Stimulated activated naive CD4-positive, alpha-beta T cell treated with Interleukin-2 at 50 U/mL for 16 hours (primary cell): ENCODE measurements at places on chromosomes 5 and 9.
A peak's percentile ranks its signal among the peaks of the same experiment; 100 is the strongest.

- peak; percentile 35 for DNase-seq
Measured at GRCh38 chr5:32583582-32584232, 1.6 kb upstream of the SUB1 start.

DNA sequence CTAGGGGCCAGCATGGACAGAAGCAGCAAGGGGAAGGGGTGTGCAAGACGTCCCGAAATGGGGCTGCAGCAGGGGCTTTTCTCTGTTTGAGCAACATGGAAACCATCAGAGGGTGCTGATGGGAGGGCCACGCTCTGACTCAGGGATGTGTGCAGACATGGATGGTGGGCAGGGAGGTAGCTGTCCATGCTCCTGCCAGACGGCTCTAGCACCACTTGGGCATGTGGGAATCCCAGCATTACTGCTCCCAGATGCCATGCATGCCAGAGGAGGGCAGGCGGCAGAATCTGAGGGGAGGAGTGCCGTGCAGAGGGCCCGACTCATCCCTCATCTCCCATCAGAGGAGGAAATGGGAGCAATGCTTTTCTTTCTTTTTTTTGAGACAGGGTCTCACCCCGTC lies 45.6 kb upstream of the SLC25A51 start:
- DNase-seq: no peak

- no peak for DNase-seq
Measured at GRCh38 chr9:71821405-71821804, 53.1 kb upstream of the CEMIP2 start.

- no peak for DNase-seq
Measured at GRCh38 chr5:170640731-170641588, 137.1 kb downstream of the KCNIP1 start.

DNA sequence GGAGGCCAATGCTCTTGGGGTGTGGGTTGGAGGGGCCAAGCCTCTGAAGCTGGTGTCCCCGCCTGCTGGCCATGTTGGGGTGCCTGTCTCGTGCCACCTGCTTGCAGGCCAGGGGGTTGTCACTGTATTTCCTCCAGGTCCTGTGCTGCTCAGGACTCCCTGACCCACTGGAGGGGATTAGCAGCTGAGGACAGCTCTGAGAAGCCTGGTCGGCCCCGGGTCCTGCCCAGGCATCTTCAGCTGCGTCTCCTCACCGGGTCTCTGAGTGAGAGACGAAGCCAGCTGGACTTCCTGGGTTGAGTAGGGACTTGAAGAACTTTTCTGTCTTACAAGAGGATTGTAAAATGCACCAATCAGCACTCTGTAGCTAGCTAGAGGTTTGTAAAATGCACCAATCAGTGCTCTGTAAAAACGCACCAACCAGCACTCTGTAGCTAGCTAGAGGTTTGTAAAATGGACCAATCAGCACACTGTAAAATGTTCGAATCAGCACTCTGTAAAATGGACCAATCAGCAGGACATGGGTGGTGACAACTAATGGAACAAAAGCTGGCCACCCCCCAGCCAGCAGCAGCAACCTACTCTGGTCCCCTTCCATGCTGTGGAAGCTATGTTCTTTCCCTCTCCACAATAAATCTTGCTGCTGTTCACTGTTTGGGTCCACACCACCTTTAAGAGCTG lies 20.6 kb upstream of the SLC9A3 start:
- no peak for DNase-seq

DNA sequence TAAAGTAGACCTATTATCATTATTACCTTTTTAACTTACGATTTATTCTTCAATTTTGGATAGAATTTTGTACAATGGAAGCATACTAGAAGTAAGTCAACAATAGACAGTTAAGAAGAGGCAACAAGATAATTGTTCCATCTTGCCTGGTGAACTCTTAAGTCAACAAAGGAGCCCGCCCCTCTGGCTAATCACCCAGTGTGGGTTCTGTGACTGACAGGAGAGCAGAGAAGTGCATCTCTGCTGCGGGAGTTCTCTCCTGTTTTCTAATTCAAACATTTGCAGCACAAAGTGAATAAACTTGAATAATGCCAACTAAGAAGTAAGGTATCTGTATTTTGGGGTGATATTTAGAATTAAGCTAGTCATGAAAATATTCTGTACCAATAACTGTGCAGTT lies 6.7 kb upstream of the ISL1 start:
- DNase-seq: no peak

DNA sequence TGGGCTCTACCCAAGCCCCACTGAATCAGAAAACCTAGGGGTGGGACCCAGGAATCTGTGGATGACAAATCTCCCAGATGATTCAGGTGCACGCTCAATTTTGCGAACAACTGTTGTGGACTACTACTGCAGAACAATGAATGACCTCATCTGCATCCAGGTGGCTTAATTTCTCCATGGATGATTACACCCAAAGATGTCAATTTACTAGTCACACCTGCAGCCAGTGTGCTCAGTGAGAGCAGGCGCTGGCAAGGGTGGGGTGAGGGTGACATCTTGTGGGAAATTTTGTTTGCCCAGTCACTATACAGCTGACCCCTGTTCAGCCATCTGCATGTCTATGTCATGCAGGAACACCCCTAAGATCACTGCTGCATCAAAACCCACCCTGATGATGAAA lies 118.2 kb downstream of the ENTREP1 start:
- DNase-seq: no peak

DNA sequence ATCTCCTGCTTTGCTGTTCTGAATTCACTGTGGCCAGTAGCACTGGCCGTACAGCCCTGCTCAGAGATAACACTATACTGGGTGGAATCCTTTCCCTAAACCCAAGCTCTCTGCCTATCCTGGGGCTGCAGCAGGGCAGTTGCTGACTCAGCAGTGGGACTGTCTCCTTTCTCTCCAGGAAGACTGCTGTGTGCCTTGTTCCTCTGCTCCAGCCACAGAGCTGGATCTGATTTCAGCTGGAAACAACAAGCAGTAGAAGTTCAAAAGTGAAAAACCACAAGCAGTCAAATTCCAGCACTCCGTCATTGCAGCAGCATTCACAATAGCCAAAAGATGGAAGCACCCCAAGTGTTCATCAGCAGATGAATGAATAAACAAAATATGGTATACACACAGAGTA lies 105.0 kb downstream of the FBXL7 start:
- DNase-seq: no peak

- DNase-seq: no peak
Measured at GRCh38 chr5:166340039-166340438, 1951.4 kb upstream of the WWC1 start.

DNA sequence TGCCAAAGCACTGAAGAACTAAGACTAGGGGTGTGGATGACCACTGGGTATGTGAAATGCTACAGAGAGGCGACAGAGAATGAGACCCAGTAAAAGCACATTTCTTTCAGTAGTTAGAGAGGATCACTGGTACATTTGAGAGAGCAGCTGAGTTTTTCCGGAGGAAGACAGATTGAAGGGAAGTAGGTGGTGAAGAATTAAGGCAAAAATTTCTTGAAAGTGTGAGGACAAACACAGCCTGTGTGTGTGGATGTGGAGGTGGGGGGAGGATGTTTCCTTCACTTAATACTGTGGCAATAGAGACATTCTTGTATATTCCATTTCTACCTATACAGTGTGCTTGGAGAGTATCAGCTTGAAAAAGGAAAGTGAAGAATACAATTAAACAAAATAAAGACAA lies 871.2 kb upstream of the DMAC1 start:
- no peak for DNase-seq

GRCh38 chr5:113846941-113847340 lies 333.4 kb downstream of the YTHDC2 start:
- DNase-seq: no peak

GRCh38 chr5:155087036-155087435 lies 73.5 kb downstream of the KIF4B start:
- DNase-seq: no peak

- DNase-seq: no peak
Measured at GRCh38 chr5:35246900-35247647, 16.8 kb upstream of the PRLR start.

- DNase-seq: no peak
Measured at GRCh38 chr9:30519756-30520155, 1864.7 kb upstream of the ACO1 start.

DNA sequence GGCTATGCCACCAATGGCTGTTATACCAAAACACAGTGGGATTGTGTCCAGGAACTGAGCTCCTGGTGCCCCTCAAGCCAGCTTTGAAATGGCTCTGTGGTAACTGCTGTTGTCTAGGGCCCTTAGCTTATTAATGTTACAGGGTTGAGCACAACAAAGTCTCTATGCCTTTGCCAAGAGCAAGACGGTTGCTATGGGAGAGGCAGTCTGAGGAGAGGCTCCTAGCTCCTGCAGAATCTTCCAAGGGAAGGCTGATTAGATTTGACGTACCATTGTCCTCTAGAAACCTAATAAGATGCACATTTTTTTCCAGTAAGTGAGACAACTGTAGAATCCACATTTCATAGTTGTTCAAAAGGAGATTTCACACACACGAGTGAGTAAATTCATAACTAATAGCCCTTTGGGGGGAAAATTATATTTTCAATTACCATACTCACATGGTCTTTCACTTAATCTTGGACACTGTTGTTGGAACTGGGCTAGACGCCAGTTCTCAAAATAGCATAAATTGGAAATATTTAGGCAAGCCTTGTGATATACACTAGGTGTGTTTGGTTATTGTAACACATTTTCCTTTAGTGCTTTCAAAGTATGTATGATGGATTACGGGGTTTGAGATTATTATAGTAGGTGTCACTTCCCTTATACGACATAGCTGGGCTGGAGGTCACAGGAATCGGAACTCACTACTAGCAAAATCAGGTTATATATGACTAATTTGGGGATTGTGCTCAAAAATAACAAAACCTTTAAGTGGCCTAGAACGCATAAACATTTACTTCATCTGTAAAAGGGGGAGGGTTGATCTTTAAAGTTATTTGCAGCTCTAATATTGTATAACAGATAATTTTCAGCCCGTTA lies 186.3 kb upstream of the EGFLAM start:
- DNase-seq: no peak

- DNase-seq: peak; percentile 27
Measured at GRCh38 chr5:57302164-57302563, 128.3 kb downstream of the GPBP1 start.

DNA sequence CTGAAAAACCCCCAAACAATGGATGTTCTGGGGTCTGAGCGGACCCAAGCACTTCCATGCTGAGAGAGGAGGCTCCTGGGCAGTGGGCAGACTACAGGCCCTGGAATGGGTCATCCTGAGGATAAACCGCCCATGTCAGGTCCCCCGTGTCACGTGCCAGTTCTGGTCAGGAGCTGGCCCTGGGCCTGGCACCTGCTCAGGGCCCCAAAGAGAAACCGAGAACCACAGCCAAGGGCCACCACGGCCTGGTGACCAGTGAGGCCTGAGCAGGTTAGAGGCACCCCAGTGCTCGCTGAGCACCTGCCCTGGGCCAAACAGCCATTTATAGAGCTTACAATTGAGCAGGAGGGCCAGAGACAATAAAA lies 15.8 kb downstream of the LMAN2 start:
- DNase-seq: no peak

GRCh38 chr5:142807372-142807911 lies 37.3 kb downstream of the ARHGAP26 start:
- DNase-seq: no peak

GRCh38 chr5:38258319-38259061 lies at the start of gene EGFLAM:
TSS of gene EGFLAM (plus strand) at chr5:38258559. CDS start at chr5:38258755, 196 bp downstream.
- no peak for DNase-seq

- no peak for DNase-seq
Measured at GRCh38 chr5:166505544-166505943, 1785.9 kb upstream of the WWC1 start.

DNA sequence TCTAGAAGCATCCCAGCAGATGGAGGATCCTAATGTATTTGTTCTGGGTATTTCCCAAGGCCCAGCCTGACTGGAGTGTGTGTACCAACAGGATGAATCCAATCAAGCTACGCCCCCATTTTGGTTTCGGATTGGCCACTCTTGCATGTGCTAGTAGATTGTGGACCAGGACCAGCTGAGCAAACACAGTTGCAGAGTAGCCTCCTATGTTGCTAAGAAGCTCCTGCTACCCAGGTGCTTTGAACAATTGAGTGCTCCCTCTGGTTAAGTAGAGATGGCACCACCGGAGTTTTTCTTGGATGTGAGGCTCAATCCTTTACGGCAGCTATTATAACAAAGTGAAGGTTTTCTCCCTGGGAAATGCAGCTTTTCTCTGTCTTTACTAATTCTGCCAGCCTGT lies 204.5 kb downstream of the NTRK2 start:
- no peak for DNase-seq

- DNase-seq: no peak
Measured at GRCh38 chr9:18032636-18033035, 441.3 kb upstream of the ADAMTSL1 start.

DNA sequence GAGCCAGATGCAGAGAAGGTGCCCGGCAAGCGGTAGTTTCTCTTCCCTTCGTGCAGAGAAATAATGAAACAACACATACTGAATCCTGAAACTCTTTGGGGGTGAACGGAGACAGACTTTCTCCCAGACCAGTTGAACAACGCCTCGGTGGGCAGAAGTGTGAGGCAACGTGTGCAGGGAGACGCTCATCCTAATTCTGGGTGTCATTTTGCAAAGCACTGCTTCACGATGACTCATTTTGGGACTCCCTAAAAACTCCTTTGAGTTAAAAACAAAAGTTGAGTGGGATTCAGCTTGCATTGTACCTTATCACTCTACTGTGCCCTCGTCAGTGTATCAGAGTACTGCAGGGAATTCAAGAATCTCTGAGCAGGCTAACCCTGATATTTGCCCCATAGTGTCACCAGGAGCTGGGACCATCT lies 3.5 kb upstream of the NEK6 start:
- DNase-seq: peak; percentile 60

- DNase-seq: no peak
Measured at GRCh38 chr5:40828690-40829661, 6.0 kb downstream of the RPL37 start.

DNA sequence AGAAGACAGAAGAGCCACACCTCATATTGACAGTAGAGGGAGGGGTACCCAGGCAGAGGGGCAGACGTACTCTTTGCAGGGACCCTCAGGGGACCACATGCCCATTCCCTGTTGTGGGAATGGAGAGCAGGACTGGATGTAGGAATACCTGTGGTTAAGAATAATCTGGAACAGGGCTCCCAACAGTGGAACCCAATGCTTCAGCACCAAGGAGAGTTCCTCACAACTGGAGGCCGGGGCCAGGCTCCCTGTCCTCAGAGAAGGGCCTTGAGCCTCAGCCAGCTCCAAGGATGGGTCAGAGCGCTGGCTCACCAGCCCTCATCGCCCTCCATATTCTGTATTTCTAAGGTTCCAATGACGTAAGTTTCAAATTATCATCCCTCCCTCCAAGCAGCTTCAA lies 7.4 kb upstream of the SHC3 start:
- no peak for DNase-seq

DNA sequence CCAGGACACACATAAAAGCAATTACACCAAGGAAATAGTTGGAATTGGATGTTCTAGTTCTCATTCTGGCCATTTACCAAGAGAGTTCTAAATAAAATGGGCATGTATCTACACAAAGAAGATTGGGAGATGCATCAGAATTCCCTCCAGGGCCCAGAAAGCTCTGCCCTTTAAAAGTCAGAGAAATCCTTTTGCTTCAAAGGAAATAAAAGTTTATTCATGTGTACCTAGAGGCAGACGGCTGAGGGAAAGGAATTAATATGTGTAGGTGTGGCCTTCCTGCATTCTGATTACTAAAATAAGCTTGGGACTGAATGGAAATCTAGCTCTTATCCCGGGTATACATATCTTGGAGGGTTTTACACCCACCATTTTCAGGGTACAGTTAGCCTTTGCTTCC lies 719.4 kb downstream of the SEMA5A start:
- DNase-seq: no peak
